Upper lobe of left lung (tissue), 6 donors: ENCODE measurements at places on chromosomes 5 and 9.

DNA sequence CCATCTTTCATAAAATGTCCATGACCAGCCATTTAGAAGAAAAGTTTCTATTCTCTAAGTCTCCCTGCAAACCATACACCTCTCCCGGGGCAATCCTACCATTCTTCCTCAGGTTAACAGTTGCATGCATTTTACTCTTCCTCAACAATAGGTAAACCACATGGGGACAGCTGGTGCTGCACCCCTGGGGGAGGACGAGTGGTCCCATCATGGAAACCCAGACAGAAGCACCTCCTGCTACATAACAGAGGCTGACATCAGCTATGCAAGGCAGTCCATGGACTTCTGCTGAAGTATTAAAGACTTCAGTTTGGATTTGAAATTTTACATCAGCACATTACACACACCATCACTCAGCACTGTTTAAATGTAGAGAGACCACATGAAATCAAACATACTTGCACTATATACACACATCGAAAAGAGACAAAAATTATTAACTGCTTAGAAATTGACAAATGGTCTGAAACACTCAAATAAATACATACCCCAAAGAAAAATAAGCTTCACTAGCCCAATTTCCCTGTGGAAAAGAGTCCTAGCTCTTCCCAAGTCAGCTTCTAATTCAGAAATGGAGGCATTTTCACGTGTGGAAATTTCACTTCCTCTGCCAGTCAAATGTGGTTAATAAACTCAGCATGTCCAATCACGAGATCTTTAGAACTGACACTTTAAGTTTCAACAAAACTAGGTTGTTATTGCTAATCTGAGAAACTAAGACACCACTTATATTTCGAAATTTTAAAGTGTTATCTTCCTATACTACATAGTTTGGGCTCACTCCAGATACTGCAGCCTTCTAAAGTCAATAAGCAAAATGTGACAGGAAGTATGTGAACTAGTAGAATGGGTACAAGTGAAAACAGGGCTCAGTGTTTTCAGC lies 173.4 kb downstream of the ROR2 start:
- H3K4me3 ChIP-seq, result no peak overlapping the region
- no peaks in the 10 kb centered on the region for H3K36me3 ChIP-seq
- no peaks in the 10 kb centered on the region for H3K4me1 ChIP-seq

GRCh38 chr5:147267082-147267832 lies 32.4 kb downstream of the STK32A start:
- no peak overlapping the region for H3K4me3 ChIP-seq
- H3K27me3 ChIP-seq, result no peaks in the 10 kb centered on the region
- DNase-seq, result no peak

DNA sequence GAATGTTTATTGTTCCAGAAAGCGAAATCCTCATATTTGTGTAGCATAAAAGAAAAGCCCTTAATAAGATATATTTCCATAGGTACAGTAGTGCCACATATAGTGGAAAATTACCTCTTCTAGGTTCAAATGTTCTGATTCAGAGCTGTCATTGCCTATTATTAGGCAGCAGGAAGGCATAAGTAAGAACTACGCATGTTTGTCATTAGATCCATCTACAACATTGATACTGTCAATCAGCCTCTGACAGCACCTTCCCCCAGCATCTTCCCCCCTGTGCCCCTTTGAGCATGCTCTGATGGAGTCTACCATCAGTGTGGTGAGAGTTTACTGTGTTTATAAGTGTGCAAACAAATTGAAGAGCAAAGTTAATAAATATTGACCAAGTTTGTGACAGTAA lies 816.1 kb downstream of the TLE4 start:
- H3K36me3 ChIP-seq, result no peaks in the 10 kb centered on the region
- H3K27ac ChIP-seq, result no peak overlapping the region
- no peaks in the 10 kb centered on the region for H3K4me1 ChIP-seq
- no peak for DNase-seq
- no peaks in the 10 kb centered on the region for H3K27me3 ChIP-seq

DNA sequence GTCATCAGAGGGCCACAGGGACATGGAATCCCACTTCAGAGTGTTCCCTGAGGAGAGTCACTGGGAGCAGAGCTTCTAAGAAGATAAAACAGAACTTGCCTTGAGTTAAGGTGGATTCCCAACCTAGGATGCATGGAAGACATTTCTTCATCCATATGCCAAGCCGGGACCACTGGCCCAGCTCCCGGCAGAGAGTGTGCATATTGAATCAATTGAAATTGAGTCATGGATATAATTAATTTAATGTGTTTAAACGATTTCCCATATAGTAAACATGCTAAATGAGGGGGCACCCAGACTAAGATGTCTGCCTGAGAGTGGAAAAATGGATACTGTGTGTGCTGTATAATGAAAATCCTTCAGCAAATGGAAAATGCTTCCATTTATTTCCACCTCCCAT lies 194.4 kb upstream of the TBC1D2 start:
- H3K27me3 ChIP-seq, result no peaks in the 10 kb centered on the region
- no peak overlapping the region for H3K27ac ChIP-seq
- no peaks in the 10 kb centered on the region for H3K36me3 ChIP-seq

DNA sequence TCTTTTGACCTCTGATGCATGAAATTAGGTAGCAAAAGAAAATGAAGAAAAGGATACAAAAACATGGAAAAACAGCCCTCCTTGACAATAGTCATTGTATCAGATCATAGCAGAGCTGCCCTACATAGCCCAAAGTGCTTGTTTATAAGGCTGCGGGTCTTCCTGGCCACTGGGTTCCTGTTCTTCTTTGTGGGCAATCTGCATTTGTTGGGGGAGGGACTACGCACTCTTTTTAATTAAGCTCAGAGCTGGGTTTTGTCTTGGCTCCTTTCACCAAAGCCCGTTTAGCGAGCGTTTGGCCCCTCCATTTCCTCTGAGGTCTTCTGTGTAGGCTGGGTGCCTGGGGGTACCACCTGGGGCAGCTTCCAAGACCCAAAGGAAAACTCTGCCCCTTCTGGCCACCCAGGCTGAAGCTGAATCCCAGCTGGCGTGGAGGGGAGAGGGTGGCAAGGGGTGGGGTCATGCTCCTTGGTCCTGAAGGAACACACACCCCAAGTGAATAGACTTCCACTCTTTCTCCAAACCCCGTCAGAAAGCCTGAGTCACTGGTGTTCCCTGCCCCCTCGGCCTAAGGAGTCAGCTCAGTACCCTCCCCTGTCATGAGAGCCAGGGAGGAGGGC lies 6.5 kb upstream of the PAX5 start:
- H3K27me3 ChIP-seq, result peaks cover 21% of the 10 kb centered on the region
- no peak for DNase-seq
- no peak overlapping the region for H3K4me3 ChIP-seq
- H3K4me1 ChIP-seq, result peaks cover 27% of the 10 kb centered on the region

DNA sequence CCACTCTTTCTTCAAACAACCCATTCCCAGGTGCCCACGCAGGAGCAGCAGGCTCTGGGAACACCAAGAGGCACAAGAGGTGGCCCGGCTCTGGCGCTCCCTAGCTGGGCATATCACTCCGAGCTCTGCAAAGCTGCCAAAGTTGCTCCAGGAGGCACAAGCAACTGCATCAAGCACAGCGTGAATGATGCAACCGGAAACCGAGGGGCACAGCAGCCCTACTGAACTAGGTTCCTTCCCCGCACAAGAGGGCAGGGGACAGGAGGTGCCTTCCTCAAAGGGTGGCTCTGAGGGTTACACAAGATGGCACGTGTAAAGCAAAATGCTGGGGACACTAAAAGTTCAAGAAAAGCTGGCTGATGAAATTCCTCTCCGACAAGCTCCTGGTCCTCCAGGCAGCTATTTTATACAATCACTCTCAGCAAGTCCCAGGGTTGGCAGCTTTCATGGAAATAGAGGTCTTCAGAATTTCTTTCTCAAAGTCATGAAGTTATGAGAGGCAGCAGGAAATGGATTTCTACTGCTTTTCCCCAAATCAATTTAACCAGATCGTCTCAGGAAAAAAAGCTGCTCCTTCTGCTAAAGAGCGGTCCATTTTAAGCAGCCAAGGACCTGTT lies 22.9 kb downstream of the PSMB7 start:
- no peak overlapping the region for H3K27ac ChIP-seq
- H3K4me1 ChIP-seq, result peaks cover 18% of the 10 kb centered on the region
- no peak overlapping the region for H3K4me3 ChIP-seq

- no peaks in the 10 kb centered on the region for H3K27me3 ChIP-seq
- peak overlapping the region; percentile 85 for H3K27ac ChIP-seq
- H3K36me3 ChIP-seq, result no peaks in the 10 kb centered on the region
Observed at GRCh38 chr9:129889122-129889940, 54.1 kb downstream of the USP20 start.

- DNase-seq, result no peak
- no peak overlapping the region for H3K4me3 ChIP-seq
- no peaks in the 10 kb centered on the region for H3K36me3 ChIP-seq
- no peaks in the 10 kb centered on the region for H3K4me1 ChIP-seq
Observed at GRCh38 chr5:168055961-168056360, 235.5 kb upstream of the WWC1 start.

- no peaks in the 10 kb centered on the region for H3K27me3 ChIP-seq
- no peak overlapping the region for H3K27ac ChIP-seq
- H3K4me3 ChIP-seq, result no peak overlapping the region
- no peak for DNase-seq
- H3K36me3 ChIP-seq, result no peaks in the 10 kb centered on the region
Observed at GRCh38 chr9:81103597-81104471, 585.5 kb downstream of the TLE1 start.

GRCh38 chr9:80383331-80383730 lies 811.6 kb downstream of the TLE4 start:
- H3K27ac ChIP-seq, result no peak overlapping the region
- H3K36me3 ChIP-seq, result no peaks in the 10 kb centered on the region
- H3K4me1 ChIP-seq, result no peaks in the 10 kb centered on the region
- no peak overlapping the region for H3K4me3 ChIP-seq

DNA sequence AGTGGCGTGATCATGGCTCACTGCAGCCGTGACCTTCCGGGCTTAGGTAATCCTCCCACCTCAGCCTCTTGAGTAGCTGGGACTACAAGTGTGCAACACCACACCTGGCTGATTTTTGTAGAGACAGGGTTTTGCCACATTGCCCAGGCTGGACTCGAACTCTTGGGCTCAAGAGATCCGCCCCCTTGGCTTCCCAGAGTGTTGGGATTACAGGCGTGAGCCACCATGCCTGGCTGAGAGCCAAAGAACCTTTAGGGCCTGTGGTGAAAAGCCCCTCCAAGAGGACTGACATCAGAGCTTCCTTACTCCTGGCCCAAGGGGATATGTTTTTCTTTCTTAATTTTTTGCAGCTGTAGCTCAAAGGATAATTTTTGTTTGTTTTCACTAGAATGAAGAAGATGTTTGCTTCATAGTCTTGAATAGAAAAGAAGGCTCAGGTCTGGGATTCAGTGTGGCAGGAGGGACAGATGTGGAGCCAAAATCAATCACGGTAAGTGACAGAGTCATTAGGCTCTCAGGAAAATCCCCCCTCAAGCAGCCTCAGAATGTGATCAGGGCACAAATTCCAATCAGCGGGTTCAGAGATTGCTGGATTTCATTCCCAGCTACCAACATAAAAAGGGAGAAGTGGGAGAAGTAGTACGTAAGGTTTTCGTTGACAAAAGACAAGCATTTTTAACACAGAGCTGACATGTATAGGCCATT lies 77.1 kb downstream of the GOLPH3 start:
- H3K27ac ChIP-seq, result no peak overlapping the region
- peaks cover 9% of the 10 kb centered on the region for H3K36me3 ChIP-seq
- DNase-seq, result no peak
- no peak overlapping the region for H3K4me3 ChIP-seq
- no peaks in the 10 kb centered on the region for H3K4me1 ChIP-seq

- no peaks in the 10 kb centered on the region for H3K4me1 ChIP-seq
- no peak overlapping the region for H3K27ac ChIP-seq
- DNase-seq, result no peak
- no peaks in the 10 kb centered on the region for H3K27me3 ChIP-seq
- no peak overlapping the region for H3K4me3 ChIP-seq
Observed at GRCh38 chr5:176578391-176578808, 29.3 kb downstream of the CDHR2 start.

GRCh38 chr5:112396430-112396829 lies 22.6 kb downstream of the EPB41L4A start:
- H3K27me3 ChIP-seq, result no peaks in the 10 kb centered on the region
- no peaks in the 10 kb centered on the region for H3K36me3 ChIP-seq
- no peaks in the 10 kb centered on the region for H3K4me1 ChIP-seq

DNA sequence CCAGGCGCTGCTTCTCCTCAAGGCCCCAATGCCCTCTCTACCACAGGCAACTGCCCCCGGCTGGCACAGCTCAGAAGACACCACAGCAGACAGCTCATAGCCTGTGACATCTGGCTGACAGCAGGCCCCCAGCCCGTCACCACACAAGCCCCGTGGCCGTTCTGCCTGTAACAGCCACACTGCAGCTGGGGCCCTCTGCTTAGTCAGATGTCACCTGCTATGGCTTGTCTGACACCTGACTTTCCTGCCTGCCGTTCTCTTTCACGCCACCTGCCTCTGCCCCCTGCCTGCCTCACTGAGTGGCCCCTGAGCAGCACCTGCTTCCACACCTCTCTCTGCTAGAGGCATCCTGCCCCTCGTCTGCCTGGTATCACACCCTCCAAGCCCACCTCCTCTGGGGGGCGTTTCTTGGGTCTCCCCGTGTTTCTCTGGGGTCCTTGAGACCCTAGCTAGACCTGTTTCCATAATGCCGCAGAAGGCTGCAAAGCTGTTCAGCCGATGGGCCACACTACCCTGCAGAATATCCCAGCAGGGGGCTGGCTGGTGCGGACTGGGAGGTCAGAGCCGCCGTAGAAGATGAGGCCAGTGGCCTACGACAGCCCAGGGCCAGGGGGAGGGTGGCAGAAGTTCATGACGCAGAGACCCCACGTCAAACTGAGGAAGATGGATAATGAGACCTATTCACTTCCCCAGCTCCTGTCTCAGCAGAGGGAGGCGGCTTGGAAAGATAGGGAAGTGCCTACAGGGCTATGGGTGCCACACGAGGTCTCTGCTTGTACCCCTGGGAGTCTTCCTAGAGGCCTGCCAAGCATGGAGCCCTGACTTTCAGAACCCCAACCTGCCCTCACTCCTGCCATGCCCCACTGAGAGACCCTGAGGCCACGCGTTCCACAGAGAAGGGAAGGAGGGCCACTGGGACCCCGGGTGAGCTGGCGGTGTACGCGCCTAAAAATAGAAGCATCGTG lies 95.1 kb downstream of the ZNF354C start:
- H3K4me3 ChIP-seq, result no peak overlapping the region
- no peaks in the 10 kb centered on the region for H3K36me3 ChIP-seq
- no peaks in the 10 kb centered on the region for H3K27me3 ChIP-seq
- H3K27ac ChIP-seq, result no peak overlapping the region

DNA sequence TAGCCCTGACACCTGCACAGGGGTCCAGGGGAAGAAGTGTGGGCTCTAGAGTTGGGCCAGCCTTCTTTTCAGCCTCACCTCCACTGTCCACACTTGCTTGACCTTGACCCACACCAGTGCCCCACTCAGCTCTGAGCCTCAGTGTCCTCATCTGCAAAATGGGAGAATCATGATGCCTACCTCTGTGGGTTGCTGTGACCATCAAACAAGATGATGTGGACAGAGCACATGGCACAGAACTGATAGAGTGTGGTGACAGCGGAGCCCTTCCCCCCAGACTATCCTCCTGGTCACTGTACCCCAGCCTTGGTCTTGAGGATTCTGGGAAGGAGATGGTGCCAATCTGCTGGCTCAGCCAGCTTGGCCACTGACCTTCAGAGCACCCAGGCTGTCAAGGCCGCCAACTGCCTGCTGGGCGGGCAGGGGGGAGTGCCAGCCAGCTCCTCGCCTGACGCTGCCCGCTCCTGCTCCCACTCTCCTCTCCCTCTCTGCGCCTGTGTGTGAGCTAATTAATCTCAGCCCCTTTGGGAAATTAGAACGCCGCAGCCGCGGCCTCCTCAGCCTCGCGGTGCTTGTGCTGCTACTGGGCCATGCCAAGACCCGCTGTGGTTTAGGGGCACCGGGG lies 16.7 kb downstream of the CXXC5 start:
- H3K27me3 ChIP-seq, result no peaks in the 10 kb centered on the region
- DNase-seq, result peak; percentile 76
- peak overlapping the region; percentile 73 for H3K27ac ChIP-seq
